Stimulated activated naive CD4-positive, alpha-beta T cell (primary cell): ENCODE measurements at places on chromosomes 1 and 21.

- DNase-seq: peak; percentile 36
These were observed 38.6 kb upstream of the RCAN3 start for GRCh38 chr1:24463776-24464735.

DNA sequence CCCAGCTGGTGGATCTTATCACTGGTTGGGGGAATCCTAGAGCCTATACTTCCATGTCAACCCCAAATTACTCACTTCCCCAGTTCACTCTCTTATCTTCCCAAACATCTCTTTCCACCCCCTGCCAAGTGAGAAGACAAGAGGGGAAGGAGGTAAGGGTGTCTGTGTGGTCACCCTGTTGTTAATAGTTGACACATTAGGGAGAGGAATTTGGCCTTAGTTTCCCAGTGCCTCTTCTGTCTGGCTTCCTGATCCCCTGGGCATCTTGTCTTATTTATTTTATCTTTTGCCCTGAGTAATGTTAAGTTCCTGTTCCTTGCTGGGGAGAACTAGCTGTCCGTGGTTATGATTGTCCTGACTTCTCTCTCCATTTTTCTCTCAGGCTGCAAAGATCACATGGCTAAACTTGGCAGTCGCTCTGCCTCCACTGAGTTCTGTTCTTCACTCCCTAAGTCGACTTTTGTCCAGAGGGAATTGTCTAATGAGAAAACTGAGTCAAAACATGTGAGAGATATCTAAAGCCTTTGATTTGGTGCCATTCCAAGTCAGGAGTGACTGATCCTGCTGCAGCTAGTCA, 157.1 kb upstream of the SYT6 start:
- no peak for DNase-seq

DNA sequence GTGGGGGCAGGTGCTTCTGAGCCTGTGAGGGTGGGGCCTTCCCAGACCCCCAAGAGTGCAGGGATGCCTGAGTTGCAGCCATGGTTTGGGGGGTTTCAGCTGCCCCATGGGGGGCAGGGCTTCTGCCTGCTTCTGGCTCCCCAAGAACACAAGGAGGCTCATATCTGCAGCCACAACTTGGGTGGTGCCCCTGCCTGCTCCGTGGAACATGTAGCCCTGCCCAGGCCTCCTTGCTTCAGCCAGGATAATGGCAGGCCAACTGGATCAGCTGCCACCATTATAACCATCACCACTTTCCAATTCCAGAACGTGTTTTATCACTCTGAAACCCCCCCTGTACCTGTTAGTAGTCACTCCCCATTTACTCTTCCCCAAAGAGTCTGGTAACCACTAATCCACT, 14.0 kb downstream of the ZBTB40 start:
- no peak for DNase-seq

- DNase-seq: no peak
These were observed 40.0 kb downstream of the ZSCAN20 start for GRCh38 chr1:33512226-33513011.

DNA sequence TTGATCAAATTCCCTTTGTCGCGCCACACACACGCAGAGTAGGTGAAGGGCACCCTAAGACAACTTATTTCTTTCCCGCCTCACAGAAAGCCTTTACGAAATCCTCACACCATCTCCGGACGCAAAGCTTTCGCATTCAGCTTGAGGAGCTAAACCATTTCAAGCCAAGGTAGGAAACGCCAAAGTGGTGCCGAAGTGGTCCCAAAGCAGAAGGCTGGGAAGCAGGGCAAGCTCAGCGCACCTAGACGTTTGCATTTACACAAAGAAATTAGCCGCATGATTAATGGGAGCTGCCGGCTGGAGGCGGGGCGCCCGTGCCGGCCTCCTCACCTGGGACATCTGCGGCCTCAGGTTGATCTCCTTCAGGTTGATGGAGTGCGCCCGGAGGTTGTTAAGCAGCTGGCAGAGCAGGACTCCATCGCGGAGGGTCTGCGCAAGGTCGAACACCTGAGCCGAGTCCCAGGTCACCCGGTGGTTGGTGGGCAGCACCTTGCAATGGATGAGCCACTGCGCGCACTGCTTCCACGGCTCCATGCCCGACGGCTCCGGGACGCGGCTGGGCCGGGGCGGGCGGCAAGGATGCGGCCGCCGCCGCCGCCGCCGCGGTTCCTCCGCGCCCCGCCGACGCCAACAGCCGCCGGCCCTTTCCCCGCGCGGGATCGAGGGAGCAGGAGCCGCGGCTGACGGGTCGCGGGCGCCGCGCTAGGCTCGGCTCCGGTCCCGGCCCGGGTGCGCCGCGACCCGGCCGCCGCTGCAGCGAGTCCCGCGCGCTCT, 457 bp downstream of the VAV3 start:
- peak; percentile 66 for DNase-seq

DNA sequence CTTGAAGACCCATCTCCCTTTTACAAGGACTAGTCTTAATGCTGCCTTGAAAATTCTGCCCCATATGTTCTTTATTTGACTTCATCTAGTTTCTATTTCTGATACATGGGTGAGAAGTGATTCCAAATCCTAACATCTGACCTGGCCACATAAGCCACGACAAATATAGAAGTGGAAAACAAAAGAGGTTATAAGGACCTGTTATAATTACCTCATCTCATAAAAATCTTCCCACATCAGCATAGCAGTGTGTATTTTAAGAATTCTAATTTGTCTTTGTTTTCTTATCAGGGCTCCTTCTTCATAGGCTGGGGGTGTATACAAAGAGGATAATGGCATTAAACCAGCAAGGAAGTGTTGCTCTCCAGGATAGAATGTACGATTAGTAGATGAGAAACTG, 1007.4 kb downstream of the TTLL7 start:
- DNase-seq: no peak

GRCh38 chr1:8217011-8217711, 100.8 kb upstream of the SLC45A1 start:
- DNase-seq: no peak
